Stimulated activated CD4-positive, alpha-beta T cell treated with anti-CD3 and anti-CD28 coated beads, Interleukin-4, amount 100 ng/mL, for 1 hour (primary cell): ENCODE measurements at places on chromosomes 3 and 15.

DNA sequence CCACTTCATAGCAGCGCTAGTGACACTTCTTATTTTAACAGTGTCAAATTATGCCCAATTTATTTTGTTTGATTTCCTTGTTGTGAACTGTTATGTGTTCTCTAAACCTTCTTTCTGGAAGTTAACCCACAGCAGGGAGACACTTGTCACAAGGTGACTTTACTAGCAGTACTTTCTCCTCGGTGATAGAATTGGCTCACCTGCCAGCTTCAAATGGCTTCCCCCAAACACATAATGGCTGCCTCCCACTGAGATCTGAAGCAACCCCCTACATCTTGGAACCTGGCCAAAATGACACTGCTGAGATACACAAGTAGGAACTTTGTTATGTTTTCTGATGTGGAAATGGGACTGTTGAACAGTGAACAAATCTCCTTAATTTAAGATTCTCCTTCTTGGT is 238.8 kb upstream of the DPH6 start:
- DNase-seq = no peak

DNA sequence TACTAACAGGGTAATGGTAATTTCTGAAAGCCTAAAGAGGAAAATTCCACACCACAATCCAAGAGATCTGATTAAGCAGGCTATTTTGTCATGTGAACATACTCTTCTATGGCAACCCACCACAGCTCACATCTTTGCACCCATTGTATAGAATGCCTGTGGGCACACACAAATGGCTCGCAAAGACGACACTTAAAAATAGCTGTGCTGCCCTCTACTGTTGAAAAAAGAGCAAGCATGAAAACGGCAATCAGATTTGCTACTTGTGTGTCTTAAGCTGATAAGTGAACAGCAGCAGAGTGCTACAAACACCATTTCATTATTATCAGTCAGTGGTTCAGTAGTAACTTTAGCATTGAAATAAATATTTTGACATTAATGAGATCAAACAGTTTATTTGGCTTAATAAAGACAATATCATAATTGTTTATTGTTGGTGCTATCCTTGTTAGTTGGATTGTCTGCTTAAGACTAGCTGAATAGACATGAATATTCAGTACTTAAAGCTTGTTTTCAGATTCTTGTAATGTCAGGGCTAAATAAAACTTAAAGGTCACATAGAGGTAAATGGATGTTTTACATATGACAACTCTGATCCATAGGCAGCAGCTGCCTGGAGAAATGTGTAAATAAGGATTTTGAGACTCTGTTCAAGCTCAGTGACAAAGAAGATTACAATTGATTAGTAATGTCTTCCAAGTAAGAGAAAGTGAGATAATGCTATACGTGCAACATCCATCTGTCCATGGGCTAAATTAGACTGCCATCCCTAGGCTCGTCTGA is 199.1 kb downstream of the LRRN1 start:
- no peak for DNase-seq

- DNase-seq = no peak
These were observed 508.0 kb upstream of the MDFIC2 start for GRCh38 chr3:70820397-70820796.

DNA sequence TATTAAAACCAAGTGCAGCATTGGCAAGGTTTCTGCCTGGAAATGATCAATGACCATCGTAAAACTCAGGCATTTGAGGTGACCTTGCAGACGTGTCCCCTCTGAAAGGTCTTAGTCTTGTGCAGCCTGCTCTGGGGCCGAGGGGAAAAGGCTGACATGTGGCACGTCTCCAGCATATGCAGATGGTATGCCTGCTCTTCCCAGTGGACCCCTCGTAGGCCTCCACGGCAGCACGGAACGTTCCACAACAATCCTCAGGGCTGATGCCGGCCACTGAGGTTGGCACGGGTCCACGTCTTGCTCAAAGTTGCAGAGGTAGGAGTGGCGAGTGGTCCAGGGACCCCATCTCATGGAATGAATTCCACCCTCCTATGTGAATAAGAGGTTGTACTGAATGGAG is 247.5 kb upstream of the LYSMD4 start:
- DNase-seq = no peak

DNA sequence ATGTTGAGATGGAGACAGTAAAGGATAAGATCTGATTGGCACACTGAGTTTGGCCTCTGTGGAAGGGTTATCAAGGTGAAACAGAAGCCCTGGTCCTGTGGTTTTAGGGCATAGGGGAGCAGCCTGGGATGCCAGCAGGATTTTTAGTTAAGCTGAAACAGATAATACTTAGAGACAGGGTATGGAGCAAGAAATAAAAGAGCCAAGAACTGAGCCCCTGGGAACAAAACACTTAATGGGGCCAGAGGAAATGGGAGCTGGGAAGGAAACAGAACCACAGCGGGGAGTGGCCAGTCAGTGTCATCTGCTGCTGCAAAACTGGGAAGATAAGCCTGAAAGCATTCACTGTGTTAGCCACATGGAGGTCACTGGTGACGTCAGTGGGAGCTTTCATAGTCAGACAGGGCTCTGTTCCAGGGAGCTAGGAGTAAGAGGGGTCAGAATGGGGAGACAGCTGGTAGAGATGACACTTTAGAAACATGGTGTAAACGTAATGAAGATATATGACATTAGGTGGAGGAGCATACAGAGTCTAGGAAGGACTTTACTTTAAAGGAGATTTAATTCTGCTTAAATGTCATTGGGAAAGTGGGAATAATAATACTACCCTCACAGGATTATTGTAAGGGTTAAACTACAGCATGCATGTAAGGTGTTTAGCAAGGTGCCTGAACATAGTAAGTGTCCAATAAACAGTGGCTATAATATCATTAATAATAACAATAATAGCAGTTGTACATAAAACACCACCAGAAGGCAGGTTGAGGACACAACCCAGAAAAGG is 172.7 kb upstream of the CTNNB1 start:
- no peak for DNase-seq
